Urinary bladder (tissue), 4 donors: ENCODE measurements at places on chromosomes 4 and X.

DNA sequence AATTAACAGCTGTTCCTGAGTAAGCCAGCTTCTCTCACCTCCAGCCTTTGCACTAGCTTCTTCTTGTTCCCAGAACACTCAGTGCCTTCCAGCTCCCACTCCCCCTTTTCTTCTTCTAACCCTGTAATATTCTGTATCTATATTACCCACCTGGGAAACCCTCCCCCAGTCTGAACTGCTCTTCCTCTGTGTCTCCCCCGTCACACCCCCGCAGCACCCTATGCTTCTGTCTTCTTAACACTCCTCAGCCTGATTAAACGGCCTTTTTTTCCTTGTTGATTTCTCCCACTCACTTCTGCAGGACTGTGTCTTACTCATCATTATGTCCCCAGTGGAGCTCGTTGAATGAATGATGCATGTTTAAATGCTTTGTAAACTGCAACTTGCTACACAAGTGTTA is 9.0 kb upstream of the LONRF3 start:
- no peak for DNase-seq

GRCh38 chr4:164977243-164978164 is at the start of gene TRIM61:
Gene TRIM61, minus strand, starts transcription at chr4:164977657. Its CDS starts 7,655 bp downstream, at chr4:164970002.
- DNase-seq, result peak; percentile 53

- DNase-seq, result no peak
Observed at GRCh38 chrX:39829965-39830364, 267.8 kb downstream of the BCOR start.

- no peak for DNase-seq
Observed at GRCh38 chr4:20658456-20658855, 41.8 kb upstream of the PACRGL start.

- no peak for DNase-seq
Observed at GRCh38 chrX:25198891-25199290, 183.1 kb upstream of the ARX start.

GRCh38 chrX:7704205-7704604 is 138.8 kb upstream of the VCX start:
- no peak for DNase-seq

GRCh38 chr4:133467290-133467947 is 318.3 kb downstream of the PCDH10 start:
- DNase-seq, result no peak

DNA sequence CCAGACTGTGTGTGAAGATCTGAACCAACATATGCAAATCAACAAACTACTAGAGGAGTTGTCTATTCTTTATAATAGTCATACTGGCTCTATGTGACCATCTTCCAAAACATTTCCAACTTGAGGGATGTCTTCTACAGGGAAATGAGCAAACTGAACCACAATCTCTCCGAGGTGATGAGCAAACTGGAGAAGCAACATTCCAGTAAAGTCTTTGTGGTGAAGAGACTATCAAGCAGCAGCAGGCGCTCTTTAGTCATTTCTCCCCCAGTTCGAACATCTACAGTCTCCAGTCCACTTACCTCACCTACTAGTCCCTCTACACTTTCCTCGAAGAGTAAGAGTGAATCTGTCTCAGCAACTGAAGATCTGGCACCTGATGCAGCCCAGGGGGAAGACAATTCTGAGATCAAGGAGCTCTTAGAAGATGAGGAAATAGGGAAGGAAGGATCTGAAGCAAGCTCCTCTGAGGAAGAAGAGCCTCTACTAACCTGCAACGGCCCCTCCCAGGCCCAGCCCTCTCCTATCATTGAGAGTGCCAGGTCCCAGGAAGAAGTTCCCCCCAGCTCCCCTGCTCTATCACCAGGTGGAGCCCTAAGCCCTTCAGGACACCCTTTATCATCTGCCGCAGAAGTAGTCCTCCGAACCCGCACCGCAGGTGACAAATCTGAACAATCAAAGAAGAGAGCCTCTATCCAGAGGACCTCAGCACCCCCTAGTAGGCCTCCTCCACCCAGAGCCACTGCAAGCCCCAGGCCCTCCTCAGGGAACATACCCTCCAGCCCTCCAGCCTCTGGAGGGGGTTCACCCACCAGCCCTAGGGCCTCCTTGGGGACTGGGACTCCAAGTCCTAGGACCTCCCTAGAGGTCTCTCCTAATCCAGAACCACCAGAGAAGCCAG is 98.1 kb downstream of the HNRNPD start:
- DNase-seq, result no peak

DNA sequence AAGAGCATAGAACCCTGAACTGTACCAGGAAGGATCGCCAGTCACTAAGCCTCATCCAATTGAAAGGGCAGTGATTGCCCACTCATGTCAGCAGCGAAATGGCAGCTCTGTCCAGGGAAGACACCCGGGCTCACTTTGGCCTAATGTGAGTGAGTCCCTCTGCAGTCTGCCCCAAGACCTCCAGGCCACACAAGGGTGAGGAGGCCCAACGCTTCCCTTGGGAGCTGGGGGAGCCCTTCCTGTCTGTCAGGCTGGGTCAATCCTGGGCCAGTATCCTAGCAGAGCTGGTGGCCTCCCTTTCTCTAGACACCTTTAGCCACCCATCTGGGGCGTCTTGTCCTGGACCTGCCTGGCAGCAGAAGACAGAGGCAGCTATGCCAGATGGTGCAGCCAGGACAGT is 39.6 kb upstream of the GPC4 start:
- DNase-seq, result no peak

DNA sequence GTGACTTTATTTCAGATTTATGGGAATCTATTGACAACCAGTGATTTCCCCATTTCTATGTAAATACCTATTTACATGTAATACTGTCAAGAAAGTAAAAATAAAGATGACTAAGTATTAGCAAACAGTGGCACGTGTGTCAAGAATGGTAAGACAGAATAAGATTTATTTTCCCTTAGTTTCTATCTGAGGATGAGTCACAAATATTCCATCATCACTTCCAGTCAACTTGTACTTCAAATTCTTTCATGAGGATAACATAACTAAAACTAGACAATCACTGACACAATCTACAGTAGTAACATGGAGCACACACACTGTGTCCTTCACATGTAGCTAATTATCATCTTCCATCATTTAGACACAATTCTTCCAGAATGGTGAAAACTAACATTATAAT is 625.3 kb upstream of the PCDH7 start:
- no peak for DNase-seq

GRCh38 chr4:24729119-24729730 is 66.1 kb upstream of the SOD3 start:
- no peak for DNase-seq

GRCh38 chr4:159216834-159217233 is 114.0 kb downstream of the RAPGEF2 start:
- no peak for DNase-seq

DNA sequence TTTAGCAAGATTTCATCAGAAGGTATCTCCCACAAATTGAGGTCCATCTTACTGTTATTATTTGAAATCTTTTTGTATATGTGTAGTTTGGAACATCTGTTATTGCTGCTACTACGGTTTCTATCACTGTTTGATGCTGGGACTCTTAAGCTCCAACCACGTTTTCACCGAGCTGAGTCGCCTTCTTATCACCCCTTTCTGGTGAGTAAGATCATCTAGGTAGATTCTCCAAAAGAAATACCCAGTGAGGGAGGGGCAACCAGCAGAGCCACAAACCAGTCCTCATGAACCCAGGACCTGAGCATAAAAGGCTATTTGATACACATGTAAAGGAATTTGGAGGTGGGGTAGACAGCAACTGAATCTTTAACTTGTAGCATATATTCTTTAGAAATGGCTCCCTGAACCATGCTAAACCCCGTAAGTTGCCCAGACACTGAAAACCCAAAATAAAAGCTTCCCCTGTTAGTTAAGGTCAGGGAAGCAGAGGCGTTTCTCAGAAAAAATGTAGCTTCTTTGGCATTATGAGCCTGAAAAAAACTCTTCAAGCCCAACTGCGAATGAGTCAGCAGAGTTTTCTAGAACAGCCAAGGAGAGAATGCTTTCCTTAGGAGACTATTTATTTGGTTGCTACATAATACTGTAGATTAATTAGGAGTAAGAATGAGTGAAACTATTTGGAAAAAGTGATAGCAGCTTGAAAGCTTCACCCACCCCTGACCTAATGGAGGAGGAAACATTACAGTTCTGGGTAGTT is 53.8 kb upstream of the ATXN3L start:
- DNase-seq, result no peak

DNA sequence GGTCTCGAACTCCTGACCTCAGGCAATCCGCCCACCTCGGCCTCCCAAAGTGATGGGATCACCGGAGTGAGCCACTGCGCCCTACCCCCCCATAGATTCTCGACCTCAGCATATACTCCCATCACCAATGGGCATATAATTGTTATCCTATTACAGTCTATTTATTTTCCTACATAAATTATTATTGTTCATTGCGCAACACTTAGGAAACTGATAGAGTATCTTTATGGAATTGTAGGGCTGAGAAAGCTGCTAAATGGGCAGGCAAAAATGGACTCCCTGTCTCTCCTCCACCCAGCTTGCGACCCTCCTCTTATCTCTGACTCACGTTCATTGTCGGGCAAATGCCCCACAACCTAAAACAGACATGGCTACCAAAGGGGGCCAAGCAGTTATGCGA is 1.0 kb downstream of the ERVMER34-1 start:
- no peak for DNase-seq

DNA sequence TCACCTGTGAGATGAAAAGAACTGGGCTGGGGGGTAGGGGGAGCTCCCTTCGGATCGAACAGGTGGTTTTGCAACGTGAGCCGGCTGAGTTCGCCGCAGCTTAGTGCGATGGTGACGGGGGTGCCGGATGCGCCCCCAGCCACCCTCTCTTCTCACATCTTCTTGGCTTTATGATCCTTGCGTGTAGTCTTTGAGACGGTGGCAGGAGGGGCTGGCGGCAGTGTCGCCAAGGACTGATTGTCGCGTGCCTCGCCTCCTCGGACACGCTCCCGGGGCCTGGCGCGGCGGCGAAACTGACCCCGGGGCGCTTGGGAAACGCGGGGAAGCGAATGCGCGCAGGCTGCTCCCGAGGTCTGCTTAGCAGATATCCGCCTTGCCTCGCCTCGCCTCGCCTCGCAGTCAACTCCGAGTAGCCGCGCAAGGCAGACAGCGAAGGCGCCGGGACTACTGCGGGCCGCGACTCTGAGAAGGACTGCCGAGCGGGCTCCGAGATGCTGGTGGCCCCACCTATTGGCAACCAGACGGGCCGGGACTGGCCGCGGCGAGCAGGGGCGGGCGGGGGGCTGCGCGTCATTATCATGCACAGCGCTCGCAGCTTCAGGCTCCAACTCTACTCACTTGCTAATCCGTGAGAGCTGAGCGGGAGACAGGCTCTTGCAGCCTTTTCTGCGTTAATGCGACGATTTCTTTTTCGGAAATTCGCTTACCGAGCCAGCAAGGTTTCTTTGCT is 1.5 kb downstream of the GRID2 start:
- no peak for DNase-seq

DNA sequence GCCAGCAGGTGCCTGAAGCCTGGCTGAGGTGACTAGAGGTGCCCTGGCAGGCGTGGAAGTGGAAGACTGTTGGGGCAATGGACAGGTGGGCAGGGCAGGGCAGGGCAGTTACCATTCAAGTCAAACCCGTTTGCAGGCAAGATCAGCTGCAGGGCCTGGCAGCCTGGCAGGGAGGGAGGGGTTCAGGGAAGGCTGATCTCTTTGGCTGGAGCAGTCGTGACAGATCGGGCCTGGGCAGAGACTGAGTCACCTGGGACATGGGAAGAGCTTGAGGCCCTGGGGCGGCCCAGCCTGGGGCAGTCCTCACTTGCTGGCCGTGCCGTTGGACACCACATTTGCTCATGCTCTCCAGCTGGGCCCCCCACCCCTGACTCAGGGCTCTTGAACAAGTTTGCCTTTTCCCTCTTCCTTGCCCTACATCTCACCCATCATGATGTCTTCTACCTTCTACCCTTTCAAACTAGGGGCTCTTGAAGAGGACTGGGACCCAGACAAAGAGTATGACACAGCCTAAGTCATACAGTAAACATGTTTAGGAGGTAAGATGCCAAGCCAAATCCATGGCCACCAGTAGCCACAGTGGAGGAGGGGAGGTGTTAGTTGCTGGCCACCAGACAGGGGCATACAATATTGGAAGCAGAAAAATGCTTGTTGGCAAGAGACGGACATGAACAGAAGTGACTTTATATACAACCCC is 2.0 kb upstream of the ZNF185 start:
- no peak for DNase-seq

- DNase-seq, result no peak
Observed at GRCh38 chr4:110104661-110105060, 93.8 kb downstream of the ELOVL6 start.

DNA sequence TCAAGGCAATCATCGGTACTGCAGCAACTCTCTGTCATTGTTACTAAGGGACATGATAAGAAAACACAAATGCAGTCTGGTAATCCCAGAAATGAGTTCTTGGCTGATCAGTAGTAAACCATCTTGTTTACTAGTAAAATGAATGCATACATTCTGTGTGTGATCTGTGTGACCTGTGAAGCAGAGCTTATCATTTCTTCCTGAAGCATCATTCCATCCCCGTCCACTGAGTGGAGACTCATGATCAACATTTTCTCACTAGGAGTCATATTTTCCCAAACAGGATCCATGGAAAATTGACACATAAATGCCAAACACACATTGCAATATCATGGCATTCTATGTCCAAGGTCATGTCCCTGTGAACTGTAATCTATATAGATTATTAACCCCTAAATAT is 226.1 kb downstream of the ANKRD50 start:
- no peak for DNase-seq

DNA sequence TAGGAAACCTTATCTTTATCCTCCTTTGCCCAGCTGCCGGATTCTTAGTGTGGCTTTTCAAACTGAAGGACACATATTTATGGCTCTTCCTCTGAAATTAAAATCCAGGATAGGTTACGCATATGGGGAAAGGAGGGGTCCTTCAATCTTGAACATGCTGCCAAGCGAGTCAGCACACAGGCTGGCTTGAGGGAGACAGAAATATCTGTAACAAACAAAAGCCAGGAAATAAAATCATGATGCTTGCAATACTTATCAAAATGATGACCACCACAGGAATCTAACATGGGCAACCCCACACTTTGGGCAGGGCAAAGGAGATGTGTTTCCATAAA is 196.4 kb upstream of the LDB2 start:
- no peak for DNase-seq

- no peak for DNase-seq
Observed at GRCh38 chr4:41866799-41867677, 68.2 kb upstream of the TMEM33 start.
